ENCODE measurements at places on chromosomes 7 and 10.

DNA sequence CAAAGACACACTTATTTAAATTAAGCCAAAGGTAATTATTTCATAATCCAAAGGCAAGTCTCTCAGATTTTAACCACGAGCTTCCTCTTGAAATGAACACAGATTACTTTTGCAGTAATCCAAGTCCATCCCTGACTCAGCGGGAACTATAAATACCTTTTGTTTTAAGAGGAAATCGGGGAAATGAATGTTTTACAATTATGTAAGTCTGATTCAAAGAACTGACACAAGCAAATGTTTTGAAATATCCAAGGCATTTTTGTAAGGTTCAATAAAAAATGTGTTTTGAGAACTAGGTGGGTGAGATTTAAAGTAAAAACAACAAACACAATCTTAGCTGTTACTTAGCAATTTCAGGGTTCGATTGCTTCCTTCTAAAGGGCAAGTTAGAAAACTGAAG, 179.8 kb upstream of the ASAH2 start:
- no peak for DNase-seq

- DNase-seq = no peak
Observed at GRCh38 chr7:111541067-111541466, 21.2 kb downstream of the IMMP2L start.

DNA sequence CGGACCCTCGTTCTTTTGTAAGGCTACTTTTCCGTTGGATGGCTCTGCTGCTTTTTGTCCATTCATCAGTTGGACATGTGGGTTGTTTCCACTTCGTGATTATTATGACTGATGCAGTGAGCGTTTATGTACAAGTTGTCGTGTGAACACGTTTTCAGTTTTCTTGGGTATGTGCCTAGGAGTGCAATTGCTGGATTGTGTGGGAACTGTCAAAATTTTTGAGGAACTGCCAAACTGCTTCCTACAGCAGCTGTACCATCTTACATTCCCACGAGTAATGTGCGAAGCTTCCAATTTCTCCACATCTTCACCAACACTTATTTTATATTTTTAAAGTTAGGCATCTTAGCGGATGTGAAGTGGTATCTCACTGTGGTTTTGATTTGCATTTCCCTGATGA, 10.4 kb downstream of the FKBP6 start:
- DNase-seq = no peak

DNA sequence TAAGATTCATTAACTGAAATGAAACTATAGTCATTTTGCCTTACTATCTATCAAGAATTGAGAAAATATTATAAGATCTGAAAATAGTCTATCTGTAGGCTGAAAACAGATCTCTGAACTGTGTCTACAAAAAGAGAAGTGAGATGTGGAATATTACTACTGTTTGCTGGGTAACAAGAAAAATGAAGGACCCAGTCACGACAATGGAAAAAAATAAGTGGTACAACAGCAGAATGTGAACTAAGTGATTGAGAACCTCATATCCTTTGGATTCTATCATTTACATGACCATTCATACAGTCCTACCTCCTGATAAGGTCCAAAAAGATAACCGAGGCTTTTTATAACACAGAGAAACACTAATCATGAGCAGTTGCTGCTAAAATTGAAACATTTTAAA, 94.3 kb downstream of the UBE2H start:
- no peak for DNase-seq

DNA sequence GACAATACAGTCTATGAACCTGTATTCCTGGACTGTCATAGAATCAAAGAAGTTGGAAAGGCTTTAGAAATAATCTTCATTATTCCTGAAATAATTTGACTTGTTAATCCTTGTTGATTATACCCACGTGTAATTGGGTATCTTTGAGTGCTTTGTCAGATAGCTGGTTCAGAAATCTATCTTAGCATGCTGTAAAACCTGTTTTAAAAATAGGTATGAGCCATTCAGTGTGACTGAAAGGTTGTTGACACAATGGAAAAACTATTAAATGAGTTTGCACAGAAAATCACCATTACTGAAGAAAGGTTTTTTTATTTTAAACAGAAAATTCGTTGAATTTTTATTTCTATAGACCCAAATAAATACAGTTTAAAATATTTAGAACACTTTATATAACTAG, 38.7 kb downstream of the PHTF2 start:
- no peak for DNase-seq

- DNase-seq = no peak
Observed at GRCh38 chr7:12436126-12436525, 32.5 kb upstream of the VWDE start.

GRCh38 chr7:150715738-150716137, 675 bp upstream of the GIMAP1 start:
- no peak for DNase-seq

DNA sequence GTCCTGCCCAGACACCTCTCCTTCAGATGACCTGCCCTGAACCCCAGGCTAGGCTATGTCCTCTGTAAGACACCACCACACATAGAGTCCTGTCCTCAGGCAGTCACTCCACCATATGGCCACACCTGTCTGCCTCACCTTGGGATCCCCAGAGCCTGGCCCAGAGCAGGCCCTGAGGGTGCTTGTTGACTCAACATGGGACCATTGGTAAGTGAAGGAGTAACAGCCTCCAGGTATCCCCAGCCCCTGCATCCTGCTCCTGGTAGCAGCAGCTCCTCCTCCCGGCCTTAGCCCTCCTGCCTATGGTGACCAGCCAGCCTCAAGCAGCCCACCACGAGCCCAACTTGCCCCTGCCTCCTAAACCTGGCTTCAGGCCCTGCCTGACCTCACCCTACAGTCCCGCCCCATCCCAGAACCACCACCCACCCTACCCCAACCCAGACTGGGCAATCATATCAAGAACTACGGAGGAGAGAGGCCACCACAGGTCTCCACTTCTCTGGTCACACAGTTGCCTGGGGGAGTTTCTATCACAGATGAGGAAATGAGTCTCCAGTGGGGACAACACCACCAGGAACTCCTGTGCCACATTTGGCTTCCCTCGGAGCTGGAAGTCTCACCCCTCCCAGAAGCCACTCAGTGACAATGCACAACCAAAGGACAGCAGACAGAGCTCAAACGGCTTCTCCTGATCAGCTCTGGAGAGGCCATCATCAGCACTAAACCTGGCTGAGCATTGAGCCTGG, 136.6 kb downstream of the GRID1 start:
- no peak for DNase-seq

DNA sequence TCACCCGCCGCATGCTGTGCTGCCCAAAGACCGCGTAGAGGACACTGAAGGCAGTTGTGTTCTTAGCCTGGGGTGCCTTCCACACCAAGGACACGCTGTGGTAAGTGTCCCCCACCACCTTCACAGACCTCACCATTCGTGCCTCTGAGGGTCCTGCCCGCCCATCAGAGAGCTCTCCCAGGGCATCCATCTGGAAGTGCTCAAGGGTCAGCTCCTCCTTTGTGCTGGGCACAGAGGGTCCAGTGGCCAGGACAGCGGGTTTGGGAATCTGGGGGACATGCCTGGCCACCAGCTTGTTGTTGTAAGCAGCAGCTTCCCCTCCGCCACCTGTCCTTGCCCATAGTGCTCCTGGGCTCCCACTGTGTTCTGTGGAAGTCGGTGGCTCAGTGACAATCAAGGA, 7.0 kb upstream of the LRIT2 start:
- DNase-seq = no peak

- DNase-seq = no peak
Observed at GRCh38 chr7:13727279-13727678, 262.2 kb downstream of the ETV1 start.

DNA sequence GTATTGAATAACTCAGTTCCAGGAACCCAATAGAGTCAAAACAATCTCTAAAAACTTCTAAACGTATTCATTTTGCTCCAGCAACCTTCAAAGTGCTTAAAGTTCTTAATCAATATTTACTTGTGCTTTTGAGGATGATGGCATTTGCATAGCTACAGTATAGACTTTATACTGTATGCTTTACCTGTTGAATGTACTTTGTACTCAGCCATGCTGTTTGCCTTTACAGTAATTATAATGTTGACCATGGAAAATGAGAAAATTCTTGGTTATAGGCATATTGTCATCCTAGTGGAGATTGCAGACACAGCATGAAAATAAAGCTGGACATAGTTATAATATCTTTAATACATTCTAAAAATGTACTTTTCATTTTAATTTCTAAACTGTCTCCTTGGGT, 762.7 kb upstream of the PHF14 start:
- DNase-seq = no peak

GRCh38 chr7:69992938-69993337, 394.7 kb downstream of the AUTS2 start:
- DNase-seq = no peak

DNA sequence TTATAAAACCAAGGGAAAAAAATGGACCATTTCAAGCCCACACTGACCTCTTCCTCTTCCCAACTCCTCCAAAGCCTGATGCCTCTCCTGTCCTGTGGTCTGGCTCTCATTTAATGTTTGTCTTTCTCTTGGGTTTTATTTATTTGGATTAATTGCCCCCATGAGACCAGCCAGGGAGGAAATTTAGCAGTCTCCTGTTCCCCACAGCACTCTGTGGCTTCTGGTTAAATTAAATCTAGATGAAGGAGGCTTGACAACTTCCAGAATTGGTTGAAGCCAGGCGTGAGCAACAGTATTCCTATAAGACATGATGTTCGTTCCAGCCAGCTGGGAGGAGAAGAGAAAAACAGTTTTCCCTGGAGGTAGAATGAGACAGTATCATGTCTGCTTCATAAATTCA, 15.1 kb upstream of the PRLHR start:
- DNase-seq = no peak

DNA sequence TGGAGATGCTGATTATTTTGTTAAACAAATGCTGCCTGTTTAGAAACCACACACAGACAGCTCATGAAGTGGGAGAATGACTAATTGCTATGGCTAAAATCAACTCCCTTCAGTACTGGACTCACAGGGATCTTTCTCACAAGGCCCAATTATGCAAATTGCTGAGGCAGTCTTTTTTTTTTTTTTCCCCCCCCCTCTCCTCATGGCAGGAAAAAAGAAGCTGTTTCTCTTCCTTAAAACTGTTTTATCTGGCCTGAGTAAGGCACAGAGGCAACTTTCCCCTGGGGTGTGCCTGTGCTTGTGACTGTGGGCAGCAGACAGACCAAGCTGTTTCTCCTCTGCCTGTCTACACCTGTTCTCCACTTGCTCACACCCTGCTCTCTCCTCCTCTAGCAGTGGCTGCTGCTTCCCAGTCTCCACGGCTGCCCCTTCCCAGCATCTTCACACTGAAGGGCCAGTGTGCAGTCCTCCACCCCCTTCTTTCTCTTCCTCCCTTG, 65.4 kb upstream of the STEAP1B start:
- no peak for DNase-seq

DNA sequence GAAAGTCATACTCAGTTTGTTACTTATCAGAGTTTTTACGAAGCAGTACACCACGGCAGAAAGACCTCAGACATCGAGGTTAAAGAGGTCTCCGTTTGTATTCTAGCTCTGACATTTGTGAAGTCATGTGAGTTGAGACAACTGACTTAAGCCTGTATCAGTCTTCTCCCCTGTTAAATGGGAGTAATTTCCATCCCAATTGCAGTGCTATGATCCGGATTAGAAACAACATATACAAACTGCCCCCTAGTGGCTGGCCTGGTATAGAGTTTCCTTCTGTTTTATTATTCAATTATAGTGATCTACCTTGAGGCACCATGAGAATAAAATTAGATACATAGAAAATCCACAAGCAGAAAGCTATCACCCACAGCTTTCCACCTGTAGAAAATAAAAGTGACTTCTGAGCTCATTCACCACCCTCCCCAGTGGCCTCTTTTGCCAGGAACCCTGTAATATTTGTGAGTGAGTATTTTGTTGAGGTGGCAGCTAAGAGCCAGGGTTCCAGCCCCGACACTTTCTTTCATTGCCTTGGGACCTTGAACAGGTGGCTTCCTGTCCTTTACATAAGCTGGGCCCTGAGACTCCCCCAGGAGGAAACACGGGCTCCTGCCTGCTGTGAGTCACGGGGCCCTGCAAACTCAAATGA, 607.2 kb upstream of the MGMT start:
- no peak for DNase-seq

- DNase-seq = no peak
Observed at GRCh38 chr7:6205971-6206660, 66.3 kb downstream of the CYTH3 start.

- no peak for DNase-seq
Observed at GRCh38 chr10:5840314-5841307, 27.4 kb upstream of the GDI2 start.

GRCh38 chr10:107442035-107442505, 277.6 kb upstream of the SORCS1 start:
- no peak for DNase-seq

DNA sequence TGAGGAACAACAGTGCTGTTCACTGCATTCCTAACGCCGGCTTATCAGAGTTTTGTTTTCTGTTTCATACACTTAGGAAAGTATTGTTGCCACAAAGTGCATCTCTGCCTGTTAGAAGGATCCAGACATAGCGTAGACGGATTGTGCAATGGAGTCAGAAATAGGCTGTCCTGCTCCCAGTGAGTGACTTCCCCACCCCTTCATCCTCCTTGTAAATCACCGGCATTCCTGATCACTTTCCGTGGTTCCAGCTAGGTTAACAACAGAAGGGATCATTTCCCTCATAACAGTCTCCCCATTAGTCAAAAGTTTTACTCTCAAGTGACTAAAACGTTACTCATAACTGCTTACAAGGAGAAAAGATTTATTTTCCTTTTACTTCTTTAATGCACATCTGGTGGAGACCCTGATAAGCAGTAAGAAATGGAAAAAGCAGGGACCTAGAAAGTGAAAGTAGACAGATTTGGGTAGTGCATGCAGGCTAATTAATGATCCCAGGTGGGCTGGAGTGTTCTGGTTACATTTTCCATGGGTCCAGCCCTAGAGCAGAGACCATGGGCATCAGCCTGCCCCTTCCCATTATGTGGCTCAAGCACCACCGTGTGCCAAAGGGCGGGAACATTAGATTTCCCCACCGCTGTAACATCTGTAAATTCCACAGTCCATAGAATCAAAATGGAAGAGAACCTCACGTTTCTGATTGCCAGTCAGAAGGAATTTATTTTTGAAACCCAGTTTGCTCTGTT, 395.1 kb upstream of the GALNT17 start:
- no peak for DNase-seq

Measured in NCI-H2107 (cell line).